Fibroblast of the aortic adventitia (primary cell): ENCODE measurements at places on chromosomes 2 and 18. TPM values are rescaled to one million over a fixed set of nuclear protein-coding genes. Genes with fewer than 3 reads are reported as not detected.

The TUBA3E gene
- total RNA-seq: not detected in 2 replicates

The DUSP11 gene
- 28.0 and 49.0 TPM in 2 replicates for total RNA-seq

The DHX57 gene
- total RNA-seq: 25.0 and 69.4 TPM in 2 replicates

The PLB1 gene
- total RNA-seq: 2.7 and 7.8 TPM in 2 replicates

The RUFY4 gene
- total RNA-seq: not detected in 2 replicates

The SLC20A1 gene
- 127 and 134 TPM in 2 replicates for total RNA-seq

The ITPRIPL1 gene
- 2.5 and 3.4 TPM in 2 replicates for total RNA-seq

The LRRC30 gene
- total RNA-seq: not detected in 2 replicates
